Activated naive CD4-positive, alpha-beta T cell treated with Interleukin-2 at 50 U/mL for 16 hours (primary cell): ENCODE measurements at places on chromosomes 7 and 10.

DNA sequence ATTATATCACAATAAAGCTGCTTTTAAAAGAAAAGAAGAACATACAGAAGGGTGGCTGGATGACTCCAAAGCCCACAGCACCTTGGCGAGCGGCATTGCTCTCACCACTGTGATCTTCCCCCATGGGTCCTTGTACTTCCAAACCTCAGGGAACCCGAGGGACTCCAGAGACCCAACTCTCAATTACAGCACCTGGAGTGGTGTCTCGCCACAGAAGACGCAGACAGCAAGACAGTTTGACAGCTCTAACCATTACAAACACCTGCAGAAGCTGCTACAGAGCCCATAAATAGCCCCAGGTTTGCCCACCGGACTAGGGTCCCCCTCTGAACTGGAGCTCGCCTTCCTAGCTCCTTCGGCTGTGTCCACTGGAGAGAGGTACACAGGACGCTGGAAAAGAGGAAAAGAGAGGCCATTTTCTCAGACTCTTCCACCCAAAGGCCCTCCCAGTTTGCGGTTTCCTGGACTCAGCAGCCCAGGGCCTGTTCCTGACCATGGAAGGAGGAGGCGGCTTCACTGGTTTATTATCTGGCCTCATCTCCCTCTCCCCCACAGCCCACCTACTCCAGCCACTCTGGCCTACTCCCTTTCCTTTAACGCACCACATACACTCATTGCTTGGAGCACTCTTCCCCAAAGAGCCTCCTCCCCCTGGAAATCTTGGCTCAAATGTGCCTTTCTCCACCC lies 1.9 kb downstream of the PIK3AP1 start:
- no peak for DNase-seq

- no peak for DNase-seq
Observed at GRCh38 chr7:33053721-33054120, 8.9 kb downstream of the NT5C3A start.

DNA sequence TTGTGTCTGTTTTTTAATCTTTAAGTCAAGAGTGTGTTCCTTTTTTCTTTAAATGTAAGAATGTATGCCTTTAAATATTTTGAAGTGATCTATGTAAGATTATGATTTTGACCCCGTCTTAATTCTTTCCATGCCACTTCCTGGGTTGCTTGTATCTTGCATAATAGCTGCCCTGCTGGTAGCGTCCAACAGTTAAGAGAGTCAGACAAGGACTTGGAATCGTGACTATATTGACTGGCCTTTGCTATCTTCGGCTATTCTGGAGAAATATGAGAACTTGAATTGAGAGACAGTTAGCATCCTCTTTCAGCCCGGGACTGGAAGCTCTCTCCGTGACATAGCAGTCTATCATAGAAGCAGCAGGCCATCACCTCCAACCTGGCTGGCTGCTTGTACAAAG lies 13.0 kb downstream of the NRP1 start:
- DNase-seq, result no peak

GRCh38 chr7:149081914-149082313 lies 8.6 kb downstream of the ZNF786 start:
- no peak for DNase-seq

- no peak for DNase-seq
Observed at GRCh38 chr10:117442521-117442920, 67.3 kb upstream of the PDZD8 start.

- no peak for DNase-seq
Observed at GRCh38 chr10:53839440-53840039, 961.5 kb downstream of the PCDH15 start.

GRCh38 chr7:50362712-50363282 lies 58.3 kb downstream of the IKZF1 start:
- no peak for DNase-seq

- DNase-seq, result no peak
Observed at GRCh38 chr7:5422396-5423305, 983 bp downstream of the TNRC18 start.

GRCh38 chr7:139648941-139649425 lies 125.5 kb downstream of the CLEC2L start:
- DNase-seq, result no peak

GRCh38 chr7:44416941-44417340 lies 73.5 kb downstream of the NUDCD3 start:
- no peak for DNase-seq

- DNase-seq, result no peak
Observed at GRCh38 chr10:32130788-32131187, 74.6 kb upstream of the KIF5B start.

GRCh38 chr10:113139699-113140098 lies 189.7 kb downstream of the TCF7L2 start:
- DNase-seq, result no peak

GRCh38 chr7:131188367-131189339 lies 139.0 kb upstream of the MKLN1 start:
- DNase-seq, result peak; percentile 61

GRCh38 chr7:156005202-156005691 lies 193.0 kb upstream of the SHH start:
- no peak for DNase-seq

GRCh38 chr7:146875237-146875785 lies 758.7 kb downstream of the CNTNAP2 start:
- DNase-seq, result no peak

DNA sequence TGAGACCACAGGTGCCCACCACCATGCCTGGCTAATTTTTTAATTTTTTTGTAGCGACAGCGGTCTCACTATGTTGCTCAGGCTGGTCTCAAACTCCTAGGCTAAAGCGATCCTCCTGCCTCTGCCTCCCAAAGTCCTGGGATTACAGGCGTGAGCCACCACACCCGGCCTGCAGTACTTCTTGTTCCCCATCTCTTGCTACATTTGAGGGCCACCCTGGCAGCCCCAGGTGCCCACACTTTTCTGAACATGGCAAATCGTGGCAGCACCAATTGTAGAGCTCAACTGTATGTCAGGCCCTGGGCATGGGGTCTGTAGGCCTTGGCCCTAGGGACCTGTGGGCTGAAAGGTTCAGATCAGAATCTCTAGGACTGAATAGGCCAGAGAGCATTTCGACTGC lies 25.1 kb upstream of the LIMK1 start:
- DNase-seq, result no peak

DNA sequence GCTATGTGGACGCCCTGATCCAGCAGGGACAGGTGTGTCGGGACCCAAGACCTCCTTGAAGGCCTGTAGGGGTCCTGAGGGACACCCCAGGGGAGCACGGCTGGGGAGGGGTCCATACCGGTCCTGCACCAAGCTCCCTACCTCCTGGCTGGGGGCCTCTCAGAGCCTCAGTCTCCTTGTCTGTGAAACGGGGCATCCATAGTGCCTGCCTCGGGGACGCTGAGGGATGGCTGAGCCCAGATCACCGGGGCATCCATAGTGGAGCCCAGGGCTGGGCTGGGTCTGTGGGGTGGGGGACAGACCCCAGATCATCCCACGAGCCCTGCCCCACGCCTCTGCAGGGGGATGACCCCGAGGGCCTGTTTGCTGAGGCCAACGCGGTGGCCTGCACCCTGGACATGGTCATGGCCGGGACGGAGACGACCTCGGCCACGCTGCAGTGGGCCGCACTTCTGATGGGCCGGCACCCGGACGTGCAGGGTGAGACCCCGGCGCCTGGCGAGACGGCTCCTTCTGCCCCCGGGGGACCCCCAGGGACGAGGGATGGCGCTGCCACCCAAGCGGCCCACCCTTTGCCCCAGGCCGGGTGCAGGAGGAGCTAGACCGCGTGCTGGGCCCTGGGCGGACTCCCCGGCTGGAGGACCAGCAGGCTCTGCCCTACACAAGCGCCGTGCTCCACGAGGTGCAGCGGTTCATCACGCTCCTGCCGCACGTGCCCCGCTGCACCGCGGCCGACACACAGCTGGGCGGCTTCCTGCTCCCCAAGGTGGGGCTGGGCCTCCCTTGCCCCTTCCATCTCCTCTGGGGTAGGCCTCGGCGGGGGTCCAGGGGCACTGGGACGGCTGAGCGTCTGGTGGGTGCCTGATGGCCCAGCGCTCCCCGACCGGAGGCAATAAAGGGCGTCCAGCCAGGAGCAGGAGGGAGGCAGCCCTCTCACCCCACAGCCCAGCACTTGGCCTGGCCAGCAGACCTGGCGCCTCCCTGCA lies 4.1 kb downstream of the CYP2W1 start:
- DNase-seq, result no peak

DNA sequence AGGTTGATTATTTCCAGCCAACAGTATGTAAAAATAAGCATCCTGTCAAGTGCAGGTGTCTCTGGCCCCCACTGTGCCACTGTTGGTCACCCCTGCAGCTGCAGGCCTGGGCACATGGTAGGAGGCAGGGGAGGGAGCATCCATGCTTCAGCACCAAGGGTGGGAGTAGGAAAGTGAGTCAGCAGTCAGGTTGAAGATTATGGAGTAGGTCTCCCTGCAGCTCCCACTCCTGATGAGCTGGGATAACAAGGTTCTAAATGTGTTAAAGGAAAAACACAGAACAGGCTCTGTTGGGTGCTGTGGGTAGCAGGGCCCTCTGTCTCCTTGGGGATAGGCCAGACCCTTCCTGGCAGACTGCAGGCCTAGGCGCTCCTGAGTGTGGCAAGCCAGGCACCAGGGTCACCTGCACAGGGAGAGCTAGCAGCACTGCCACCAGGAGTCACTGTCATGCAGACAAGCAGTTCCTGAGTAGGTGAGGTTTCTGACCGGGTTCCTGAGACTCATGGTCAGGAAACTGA lies 59.3 kb downstream of the NUDCD3 start:
- DNase-seq, result no peak

DNA sequence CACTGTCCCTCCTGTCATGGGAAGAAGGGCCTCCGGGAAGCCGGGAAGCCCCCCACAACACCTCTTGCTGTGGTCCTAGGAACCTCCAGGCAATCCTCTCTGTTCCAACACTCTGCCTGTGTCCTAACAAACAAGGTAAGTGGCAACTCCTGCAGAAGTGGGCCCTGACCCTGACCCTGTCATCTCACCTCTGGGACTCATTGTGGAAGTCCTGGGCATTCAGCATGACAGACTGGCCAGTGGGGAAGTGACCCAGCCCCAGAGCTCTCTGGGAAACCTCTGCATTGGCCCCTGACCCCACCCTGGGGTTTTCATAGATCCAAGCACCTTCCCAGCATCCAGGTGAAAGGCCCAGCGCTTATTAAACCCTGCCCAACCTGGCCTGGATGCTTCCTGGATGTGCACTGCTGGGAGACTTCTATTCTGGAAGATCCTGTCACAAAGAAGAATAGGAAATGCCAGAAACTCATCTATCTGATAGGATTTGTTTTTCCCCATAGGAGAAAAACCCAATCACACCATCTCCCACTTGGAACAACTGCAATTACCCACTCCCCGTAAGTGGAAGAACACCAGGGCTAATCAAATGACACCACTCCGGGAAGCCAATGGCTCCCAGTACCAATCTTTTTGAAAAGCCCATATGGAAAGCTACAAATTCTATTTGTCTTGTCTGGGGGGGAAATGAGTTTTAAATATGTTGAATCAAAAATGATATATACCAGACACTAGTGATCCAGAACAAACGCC lies 24.3 kb downstream of the LEP start:
- DNase-seq, result no peak

- DNase-seq, result no peak
Observed at GRCh38 chr10:86686972-86687371, 18.7 kb downstream of the LDB3 start.

GRCh38 chr7:140294454-140294853 lies 103.9 kb downstream of the SLC37A3 start:
- DNase-seq, result no peak

DNA sequence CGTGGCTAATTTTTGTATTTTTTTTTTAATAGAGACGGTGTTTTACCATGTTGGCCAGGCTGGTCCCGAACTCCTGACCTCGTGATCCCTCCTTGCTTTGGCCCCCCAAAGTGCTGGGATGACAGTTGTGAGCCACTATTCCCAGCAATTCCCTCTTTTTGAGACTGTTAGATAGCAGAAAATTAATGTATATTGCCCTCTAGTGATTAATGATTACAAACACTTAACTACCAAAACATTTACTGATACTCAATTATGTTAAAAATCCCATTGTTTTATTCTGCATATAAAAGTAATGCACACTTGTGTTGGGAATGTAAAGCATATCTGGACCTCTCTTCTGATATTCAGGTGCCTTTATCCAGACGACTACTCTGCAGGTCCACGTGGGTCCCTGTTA lies 41.2 kb upstream of the COBL start:
- DNase-seq, result no peak

DNA sequence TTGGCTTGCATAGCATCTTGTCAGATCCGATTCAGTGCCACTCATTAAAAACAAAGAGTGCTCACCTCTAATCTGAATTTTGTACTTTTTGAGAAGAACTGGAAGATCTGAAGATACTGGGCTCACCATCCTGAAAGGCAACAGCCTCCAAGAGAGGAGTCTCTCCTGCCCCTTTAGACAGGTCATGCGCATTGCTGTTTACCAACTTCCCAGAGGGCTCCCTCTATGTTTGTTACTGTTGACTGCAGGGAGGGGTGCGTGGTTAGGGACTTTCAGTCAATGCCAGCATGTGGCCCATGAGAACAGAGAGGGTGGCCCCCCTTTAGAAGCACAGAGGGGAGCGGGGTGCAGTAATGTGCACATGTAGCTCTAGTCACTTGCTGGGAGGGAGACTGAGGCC lies 33.2 kb upstream of the CABCOCO1 start:
- no peak for DNase-seq

DNA sequence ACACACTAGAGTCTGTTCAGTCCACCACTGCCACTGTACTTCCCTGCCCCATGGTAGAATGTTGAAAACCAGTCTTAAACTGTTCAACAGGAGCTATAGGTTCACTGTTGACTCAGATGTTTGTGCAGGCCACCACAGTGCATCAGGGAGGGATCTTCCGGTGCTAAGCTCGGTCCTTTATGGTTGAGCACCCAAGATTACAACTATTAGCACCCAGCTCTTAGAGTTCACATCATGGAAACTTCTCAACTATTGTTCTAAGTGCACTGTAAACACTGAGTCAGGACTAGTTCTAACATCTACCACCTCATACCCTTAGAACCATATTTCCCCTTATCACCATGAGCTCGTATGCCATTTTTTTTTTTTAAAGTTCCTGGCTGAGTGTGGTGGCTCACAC lies 97.1 kb upstream of the MXI1 start:
- DNase-seq, result no peak

DNA sequence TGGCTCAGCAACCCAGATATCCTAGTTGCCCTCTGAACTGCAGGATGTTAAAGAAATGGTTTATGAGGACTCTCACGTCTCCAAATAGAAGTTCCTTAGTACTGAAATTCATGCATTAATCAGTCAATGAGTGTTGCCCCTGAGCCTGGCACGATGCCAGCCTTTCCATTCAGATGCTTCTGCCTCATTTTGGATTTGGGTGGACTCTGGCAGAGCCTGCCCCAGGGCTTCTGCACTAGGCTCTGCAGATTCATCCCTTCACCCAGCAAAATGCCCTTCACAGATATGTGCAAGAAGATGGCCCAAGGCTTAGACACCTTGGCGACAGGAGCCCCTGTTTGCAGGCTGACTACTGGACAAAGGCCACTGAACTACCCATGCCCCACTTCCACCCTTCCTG lies 747.8 kb downstream of the GRID1 start:
- no peak for DNase-seq
